ENCODE measurements at places on chromosomes 12 and 14.

DNA sequence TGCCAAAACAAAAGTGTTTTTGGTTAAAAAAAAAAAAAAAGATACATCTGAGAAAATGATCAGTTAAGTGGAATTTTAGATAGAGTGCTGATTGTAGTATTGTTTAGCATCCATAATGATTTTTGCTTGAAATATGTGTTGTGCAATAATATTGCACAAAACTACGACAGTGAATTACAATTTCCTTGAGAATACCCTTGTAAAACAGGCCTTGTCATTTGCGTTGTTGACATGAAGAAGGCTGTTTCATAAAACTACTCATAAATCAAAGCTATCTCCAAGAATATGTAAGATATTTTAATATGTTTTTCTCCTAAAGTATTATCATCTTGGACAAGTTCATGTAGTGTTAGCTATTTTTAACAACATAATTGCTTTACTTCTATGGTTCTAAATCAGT is 1077.0 kb downstream of the LRFN5 start:
- DNase-seq, result no peak

GRCh38 chr12:65662590-65662989 is 161.7 kb upstream of the HMGA2 start:
- DNase-seq, result no peak

- DNase-seq, result no peak
Measured at GRCh38 chr14:55327179-55327578, 56.0 kb downstream of the FBXO34 start.

DNA sequence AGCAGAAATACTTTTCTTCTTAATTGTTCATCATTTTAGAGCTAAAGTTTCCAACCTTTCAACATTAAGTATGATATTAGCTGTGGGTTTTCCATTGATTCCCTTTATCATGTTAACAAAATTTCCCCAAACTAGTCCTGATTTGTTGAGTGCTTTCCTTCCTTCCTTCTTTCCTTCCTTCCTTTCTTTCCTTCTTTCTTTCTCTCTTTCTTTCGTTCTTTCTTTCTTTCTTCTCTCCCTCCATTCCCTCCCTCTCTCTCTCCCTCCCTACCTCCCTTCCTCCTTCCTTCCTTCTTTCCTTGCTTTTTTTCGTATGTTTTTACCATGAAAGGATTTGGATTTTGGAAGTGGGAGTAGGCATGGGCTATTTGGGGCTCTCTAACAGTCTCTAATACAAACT is 133.5 kb downstream of the LMNTD1 start:
- DNase-seq, result no peak

- no peak for DNase-seq
Measured at GRCh38 chr12:113222730-113223531, 1.7 kb downstream of the TPCN1 start.

DNA sequence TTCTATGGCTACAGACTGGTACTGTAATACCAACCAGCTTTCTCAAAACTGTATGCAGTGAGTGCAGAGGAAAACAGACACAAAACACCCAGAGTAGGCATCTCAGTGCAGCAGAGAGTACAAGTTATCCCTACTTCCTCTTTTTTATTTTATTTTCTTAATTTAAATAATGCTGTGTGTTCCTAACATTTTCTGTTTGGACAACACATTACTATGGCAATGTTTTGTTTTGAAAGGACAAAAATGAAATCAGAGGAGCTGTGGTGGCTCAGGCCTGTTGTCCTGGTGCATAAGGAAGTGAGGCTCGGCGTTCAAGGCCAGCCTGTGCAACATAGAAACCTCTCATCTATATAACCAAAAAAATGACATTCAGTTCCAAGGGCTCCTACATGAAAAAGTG is 33.7 kb upstream of the SELPLG start:
- no peak for DNase-seq

DNA sequence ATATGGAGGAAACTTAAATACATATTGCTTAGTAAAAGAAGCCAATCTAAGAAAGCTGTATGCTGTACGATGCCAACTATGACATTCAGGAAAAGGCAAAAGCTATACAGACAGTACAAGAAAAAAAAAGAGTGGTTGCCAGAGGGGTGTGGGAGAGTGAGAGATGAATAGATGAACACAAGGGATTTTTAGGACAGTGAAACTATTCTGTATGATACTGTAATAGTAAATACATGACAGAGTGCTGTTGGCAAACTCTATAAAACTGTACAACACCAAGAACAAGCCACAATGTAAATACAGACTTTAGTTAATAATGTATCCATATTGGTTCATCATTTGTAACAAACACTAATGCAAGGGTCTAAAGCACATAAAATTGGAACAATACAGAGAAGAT is 10.9 kb upstream of the MIPOL1 start:
- no peak for DNase-seq

Measured in activated CD4-positive, alpha-beta T cell treated with anti-CD3 and anti-CD28 coated beads, Interleukin-2, amount 50 U/mL, for 24 hours (primary cell).